CD4-positive, alpha-beta T cell treated with Interleukin-12 subunit alpha and Interleukin-12 subunit beta, for 1 hour (primary cell): ENCODE measurements at places on chromosomes 5 and 9.

- no peak for DNase-seq
Measured at GRCh38 chr9:108119530-108120113, 630.1 kb upstream of the KLF4 start.

DNA sequence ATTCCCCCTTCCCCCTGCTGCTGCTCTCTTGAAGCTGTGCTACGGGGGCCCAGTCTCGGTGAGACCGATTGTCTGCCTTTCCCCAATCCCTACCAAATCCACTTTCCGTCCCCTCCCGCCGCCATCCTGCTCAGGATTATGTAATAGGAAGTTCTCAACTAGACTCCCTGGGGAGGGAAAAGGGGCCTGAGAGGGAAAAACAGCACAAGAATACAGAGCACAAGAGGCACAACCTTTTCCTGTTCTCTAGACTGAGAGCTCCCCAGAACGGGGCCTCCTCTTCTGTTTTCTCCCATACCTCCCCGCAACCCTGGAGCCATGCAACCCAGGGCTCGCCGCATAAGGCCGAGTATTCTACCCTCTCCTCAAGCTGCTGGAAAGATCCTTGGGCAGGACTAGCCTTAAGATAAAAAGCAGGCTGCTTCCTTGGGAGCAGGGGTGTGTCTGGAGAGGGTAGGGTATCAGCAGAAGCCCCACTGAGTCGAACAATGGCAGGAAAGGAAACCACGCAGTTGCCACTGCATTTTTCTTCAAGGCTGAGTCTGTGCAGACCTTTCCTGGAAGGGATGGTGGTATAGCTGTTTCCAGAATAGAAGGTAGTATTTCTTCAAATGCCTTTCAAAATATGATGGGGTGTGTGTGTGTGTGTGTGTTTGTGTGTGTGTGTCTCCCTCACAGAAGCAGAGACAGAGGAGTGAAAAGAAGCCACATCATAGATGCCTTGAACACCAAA, 12.9 kb downstream of the MYORG start:
- DNase-seq: no peak

DNA sequence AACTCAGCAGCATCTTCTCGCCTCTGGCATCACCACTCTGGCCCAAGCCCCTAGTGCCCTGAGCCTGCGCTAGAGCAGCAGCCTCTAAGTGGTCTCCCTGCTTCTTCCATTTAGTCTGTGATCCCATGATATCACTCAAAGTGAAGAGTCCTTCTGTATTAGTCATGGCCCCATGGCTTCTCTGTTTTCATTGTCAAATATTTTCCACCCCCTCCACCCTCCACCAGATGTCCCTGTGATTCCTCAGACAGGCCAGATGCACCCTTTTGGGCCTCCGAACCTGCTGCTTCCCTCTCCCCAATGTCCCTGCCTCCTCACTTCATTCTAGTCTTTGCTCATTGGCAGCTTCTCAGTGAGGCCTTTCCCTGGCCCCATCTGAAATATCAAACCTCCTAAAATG, 299.2 kb downstream of the SPOCK1 start:
- DNase-seq: no peak

GRCh38 chr5:154046486-154046885, 7.7 kb downstream of the MFAP3 start:
- DNase-seq: no peak

DNA sequence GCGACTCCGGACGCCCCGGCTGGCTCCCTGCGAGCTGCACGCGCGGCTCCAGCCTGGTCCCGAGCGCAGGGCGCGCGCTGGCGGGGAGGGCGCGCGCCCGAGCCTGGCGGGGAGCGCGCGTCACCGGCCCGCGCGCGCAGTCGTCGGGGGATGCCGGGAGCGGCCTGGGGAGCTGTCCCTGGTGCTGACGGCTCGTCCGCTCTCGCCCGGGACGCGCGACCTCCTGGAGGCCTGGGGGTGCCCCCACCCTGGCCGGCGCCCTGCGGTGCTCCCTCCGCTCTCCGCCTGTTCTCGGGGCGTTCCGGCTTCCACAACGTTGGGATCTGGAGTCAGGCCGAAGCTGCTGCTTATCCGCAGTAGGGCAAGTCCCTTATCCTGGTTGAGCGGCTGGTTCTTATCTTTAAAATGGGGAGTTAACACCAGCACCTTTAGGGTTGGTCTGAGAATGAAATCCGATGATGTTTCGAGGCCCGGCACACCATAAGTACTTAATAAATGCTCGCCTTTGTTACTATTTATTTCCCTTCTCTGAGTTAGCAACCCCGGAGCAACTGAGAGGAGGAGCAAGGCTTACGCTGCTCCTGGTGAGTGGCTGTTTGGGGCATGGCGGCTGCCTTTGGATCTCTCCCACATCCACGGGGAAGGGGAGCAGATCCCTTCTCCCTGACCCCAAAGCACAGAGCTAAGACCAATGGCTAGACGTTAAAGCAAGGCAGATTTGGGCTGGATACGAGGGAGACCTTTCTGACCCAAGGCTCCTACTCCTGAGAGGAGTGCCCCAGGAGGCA, at the start of gene FAM163B:
FAM163B (minus strand) TSS at position 79 of the 788 bp plus-strand sequence. CDS start 29,166 bp downstream, outside the sequence.
- DNase-seq: peak; percentile 11

- peak; percentile 44 for DNase-seq
Measured at GRCh38 chr9:69549310-69550202, 122.6 kb downstream of the APBA1 start.

DNA sequence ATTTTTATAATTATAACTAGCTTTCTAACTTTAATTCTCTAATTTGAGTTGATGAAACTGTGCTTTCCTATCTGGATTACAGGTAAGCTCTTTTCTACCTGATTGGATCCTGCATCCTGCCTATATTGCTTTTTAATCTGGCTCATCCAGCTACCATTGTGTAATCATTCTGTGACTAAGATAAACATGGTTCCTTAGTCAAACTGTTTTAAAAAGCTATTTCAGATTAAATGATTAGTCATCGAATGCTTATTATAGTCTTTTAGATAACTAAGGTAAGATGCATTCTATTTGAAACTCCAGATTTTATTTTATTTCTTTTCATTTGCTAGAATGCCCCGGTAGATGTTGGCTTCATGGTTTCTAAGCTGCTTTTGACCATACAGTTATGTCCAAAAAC, 50.7 kb downstream of the ICE1 start:
- DNase-seq: no peak

- no peak for DNase-seq
Measured at GRCh38 chr9:21661626-21662025, 140.8 kb upstream of the MTAP start.

DNA sequence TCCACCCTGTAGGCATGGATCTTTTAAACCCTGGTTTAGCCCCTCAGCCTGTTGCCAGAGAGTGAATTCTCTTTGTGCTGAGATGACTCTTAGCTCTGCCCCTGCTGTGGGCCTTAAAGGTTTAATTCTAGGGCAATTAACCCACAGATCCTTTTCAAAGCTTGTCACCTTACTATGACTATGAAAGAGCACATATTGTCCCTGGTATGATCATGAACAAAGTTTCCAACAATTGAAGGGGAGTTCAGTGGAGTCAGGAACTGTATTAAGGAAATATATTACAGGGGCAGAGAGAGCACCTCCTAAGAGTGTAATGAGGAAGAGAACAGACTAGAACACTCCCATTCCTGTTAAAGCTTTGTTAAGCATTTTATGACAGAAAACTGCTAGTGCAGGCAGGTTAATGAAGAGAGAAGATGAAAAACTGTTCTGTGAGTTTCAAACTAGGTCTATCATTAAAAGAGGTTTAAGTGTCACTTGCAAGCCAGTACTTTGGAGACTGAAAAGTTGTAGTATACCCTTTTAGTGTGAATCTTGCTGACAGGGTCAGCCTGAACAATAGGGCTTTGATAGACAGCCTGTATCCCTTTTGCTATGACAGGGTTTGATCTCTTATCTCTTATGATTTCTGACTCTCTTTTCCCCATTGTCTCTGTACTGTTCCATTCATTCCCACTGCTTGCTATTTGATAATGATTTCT, 104.2 kb upstream of the ELL2 start:
- no peak for DNase-seq

DNA sequence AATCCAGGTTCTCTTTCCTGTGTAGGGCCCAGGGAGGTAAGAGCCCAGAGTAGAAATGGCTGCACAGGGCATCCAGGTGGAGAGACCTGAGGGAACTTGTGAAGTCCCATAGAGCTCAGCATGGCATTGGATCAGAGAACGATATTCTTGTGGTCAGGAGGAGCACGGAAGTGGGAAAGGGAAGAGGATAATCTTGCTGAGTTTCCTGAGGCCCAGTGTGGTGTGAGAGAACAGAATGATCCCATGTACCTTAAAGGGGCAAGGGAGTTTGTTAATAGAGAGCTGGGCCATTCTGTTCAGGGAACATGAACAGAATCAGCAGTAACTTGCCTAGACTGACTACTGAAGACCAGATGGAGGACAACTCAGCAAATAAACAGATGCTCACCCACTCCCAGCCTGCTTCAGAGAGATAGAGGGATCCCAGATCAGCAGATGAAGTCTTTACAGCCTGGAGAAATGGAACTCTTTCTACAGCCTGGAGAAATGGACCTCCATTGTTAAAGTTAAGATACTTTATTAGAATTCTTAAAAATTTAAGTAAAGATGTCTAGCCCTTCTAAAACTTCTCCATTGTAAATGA, 119.7 kb upstream of the ELL2 start:
- no peak for DNase-seq
